GDM1 (cell line): ENCODE measurements at places on chromosomes 16 and 17.

- DNase-seq = no peak
These were observed 160.0 kb downstream of the ZNF423 start for GRCh38 chr16:49695782-49696413.

DNA sequence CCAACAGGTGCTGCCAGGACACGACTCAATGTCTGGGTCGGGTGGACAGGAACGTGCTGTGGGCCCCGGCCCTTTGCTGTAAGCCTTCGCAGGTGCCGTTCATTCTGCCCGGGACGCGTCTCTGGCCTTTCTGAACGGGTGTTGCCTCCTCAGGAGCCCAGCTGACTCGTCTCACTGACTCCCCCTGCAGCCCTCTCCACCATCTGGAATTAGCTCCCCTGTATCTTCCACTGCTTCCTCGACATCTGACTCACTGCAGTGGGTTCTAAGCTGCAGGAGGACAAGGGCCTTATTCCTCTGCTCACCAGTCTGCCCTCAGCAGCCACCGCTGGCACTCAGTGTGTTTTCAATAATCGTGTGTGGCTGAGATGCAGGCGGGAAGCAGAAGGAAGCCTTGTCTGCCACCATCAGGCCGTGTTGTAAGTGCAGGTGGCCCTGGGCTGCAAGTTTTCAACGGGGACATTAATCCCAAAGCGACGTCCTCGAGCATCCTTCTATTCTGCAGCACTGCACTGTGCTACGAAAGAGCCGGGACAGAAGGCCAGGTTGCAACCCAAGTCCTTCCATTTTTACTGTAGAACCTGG lies 256.2 kb downstream of the FOXL1 start:
- DNase-seq = no peak

DNA sequence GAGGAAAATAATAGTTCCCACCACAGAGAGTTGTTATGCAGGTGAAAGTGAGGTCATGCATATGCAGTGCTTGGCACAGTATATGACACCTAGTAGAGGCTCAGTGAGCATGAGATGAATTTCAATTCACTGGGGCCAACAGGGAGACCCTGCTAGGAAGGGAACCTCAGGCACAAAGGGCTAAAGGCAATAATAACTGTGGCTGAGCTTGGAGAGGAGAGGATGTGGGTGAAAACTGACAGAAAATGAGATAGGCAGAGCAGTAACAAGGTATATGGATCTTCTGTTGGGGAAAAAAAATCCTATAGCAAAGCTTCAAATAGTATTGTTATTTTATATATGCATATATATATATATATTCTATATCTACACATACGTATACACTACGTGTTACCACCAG lies 25.0 kb upstream of the GINS3 start:
- DNase-seq = no peak

GRCh38 chr16:28260193-28260592 lies 32.1 kb upstream of the SBK1 start:
- no peak for DNase-seq

- peak; percentile 0 for DNase-seq
These were observed 11.4 kb downstream of the DYNC1LI2 start for GRCh38 chr16:66740010-66740409.

- no peak for DNase-seq
These were observed 127.3 kb downstream of the GAS7 start for GRCh38 chr17:10071141-10071540.

- no peak for DNase-seq
These were observed 802 bp downstream of the SETD6 start for GRCh38 chr16:58515871-58516767.

GRCh38 chr17:14269473-14269872 lies 31.4 kb upstream of the HS3ST3B1 start:
- DNase-seq = no peak

- DNase-seq = no peak
These were observed 119.9 kb upstream of the SMURF2 start for GRCh38 chr17:64781810-64782555.

DNA sequence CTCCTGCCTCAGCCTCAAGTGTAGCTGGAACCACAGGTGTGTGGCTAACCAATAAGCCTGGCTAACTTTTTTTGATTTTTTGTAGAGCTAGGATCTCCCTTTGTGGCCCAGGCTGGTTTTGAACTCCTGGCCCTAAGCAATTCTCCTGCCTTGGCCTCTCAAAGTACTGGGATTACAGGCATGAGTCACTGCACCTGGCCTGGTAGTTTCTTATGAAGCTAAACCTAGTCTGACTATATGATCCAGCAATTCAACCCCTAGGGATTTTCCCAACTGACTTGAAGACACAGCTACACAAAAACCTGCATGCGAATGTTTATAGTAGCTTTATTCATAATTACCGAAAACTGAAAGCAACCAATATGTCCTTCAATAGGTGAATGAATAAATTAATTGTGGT lies 176.2 kb upstream of the IRX3 start:
- DNase-seq = no peak

DNA sequence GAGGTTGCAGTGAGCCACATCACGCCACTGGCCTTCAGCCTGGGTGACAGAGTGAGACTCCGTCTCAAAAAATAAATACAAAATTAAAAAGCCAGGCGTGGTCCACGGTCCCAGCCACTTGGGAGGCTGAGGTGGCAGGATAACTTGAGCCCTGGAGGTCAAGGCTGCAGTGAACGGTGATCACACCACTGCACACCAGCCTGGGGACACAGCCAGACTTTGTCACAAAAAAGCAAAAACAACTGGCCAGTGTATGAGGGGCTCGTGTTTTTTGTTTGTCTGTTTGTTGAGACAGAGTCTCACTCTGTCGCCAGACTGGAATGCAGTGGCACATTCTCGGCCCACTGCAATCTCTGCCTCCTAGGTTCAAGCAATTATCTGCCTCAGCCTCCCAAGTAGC lies 1.2 kb upstream of the UBB start:
- DNase-seq = no peak

DNA sequence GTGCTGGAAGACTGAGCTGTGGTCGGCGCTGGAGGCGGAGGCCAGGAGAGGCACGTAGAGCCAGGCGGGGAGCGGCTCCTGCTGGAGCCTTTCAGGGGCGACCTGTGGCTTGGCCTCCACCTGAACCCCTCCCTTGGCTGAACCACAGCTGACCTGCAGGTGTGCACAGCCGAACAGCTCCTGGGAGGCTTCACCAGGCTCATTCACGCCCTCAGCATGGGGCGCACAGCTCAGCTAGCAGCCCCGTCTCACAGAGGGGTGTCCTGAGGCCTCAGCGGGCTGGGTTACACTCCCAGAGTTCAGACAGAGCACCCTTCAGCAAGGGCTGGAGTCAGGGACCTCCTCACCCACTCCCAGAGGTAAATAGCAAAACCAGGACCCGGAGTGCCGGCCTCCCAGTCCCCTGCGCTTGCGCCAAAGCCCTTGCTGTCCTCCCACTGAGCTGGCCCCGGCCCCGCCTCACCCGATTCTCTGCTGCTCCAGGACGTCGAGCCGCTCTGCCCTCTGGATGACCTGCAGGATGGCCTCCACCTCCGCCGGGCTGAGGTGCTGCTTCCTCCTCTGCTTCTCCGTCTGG lies 31.7 kb downstream of the RPH3AL start:
- no peak for DNase-seq

DNA sequence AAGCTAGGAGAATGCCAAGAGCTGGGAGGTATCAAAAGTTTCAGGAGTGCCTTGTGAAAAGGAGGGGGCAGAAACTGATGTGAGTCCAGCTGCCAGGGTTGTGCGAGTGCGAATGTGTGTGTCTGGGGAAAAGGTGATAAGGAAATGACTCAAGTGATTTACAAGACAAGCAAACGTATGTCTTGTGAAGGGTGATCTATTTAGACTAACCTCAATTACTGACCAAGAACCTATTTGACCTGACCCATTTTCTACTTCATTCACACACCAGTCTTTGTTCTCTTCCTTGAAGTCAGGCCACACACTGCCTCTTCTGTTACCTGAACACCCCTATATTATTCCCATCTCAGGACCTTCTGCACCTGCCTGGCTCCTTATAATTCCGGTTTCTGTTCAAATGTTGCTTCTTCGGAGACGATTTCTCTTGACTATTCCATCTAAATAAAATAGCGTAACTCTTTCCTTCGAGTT lies 1.0 kb downstream of the GDE1 start:
- DNase-seq = peak; percentile 2

- DNase-seq = no peak
These were observed 76.2 kb upstream of the KSR1 start for GRCh38 chr17:27379888-27380533.

GRCh38 chr17:45048795-45049563 lies 2.5 kb downstream of the DCAKD start:
- no peak for DNase-seq

GRCh38 chr17:39928858-39929645 lies 1.5 kb downstream of the LRRC3C start:
- no peak for DNase-seq

DNA sequence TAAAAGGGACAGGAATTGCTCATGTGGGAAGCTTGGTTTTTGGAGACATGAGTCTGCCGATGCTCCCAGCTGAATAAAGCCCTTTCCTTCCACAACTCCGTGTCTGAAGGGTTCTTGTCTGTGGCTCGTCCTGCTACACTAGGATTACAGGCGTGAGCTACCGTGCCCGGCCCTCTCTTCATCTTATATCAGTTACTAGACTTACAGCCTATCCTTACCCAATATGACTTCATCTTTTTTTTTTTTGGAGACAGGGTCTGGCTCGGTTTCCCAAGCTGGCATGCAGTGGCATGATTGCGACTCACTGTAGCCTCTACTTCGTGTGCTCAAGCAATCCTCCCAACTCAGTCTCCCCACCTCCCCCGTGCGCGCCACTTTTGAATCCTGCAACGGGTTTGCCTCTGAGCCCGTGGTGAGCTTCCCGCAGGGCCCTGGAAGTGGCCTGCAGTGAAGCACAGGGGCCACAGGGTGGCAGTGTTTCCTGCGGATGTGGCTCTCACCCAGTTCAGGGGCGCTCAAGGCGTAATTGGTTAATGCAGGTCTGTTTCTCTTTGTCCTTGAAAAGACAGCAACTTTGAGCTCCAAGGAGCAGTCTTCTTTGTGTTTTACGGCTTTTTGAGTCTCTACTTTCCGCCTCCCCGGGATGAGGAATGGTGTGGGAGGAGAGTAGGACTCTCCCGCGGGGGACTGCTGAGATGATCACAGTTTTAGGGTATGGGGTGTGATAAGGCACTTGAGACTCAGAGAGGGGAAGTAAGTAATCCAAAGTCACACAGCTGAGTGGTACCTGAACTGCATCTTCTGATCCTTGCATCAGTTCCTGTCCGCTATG lies 22.7 kb upstream of the GPRC5B start:
- peak; percentile 20 for DNase-seq

DNA sequence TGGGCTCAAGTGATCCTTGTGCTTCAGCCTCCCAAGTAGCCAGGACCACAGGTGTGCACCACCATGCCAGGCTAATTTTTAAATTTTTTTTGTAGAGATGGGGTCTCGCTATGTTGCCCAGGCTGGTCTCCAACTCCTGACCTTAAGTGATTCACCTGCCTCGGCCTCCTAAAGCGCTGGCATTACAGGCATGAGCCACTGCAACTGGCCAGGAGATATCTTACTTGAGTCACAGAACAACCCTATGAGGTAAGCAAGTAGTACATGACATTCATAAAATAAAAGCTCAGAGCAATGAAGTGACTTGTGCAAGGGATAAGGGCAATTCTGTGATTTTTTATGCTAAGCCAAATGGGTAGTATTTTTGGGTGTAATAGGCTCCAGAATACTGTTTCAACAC lies 57.3 kb downstream of the CDC27 start:
- DNase-seq = no peak

DNA sequence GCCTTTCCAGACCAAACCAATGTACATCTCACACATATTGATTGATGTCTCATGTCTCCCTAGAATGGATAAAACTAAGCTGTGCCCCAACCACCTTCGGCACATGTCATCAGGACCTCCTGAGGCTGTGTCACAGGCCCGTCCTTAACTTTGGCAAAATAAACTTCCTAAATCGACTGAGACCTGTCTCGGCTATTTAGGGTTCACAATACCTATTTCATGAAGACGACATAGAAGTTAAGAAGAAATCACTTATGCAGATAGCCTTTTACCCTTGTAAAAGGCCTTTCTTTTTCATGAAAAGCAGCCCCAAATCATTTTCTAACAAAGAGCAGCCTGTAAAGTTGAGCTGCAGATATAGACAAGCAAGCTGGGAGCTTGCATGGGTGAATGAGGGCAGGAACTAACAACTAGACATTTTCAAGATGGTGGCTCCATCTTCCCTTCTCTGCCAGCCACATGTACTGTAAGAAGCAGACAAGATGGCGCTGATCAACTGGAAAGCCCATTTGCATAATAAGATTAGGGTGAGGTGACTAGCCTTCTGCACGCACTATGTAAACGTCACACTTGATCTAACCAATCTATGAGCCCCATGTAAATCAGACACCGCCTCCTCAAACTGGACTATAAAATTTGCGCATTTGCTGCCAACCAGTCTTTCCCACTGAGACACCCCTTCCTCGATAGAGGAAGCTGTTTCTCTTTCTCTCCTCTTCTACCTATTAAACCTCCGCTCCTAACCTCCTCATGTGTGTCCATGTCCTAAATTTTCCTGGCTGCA lies 4.7 kb upstream of the KDM8 start:
- no peak for DNase-seq

- DNase-seq = no peak
These were observed 100.1 kb downstream of the MARF1 start for GRCh38 chr16:15542734-15543347.

DNA sequence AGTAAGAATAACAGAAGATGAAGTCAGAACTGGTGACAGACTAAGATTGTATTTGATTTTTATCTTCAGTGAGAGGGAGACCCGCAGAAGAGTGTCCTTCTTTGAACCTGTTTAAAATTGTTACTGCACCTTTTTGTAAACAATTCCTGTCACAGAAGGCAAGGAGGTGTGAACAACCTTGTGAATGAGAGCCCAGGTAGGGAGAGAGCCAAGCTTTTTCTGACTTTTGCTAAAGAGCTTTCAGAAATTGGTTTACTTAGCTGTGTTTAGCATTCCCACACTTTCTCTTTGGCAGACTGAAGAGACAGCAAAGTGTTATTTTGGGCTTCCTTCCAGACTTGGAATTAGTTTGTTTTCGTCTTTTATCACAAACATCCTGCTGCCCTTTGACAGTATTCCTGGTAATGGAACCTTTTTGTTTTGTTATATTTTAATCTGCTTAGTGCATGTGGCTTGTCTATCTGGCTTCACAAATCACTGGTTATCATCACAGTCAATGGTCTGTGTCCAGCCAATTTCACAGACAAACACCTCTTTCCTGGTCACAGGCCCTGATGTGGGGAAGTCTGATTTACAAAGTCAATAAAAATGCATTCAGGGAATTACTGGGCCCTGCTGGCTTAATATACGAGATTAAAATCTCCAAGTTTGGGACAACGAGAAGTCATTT lies 85.7 kb upstream of the HS3ST2 start:
- no peak for DNase-seq

DNA sequence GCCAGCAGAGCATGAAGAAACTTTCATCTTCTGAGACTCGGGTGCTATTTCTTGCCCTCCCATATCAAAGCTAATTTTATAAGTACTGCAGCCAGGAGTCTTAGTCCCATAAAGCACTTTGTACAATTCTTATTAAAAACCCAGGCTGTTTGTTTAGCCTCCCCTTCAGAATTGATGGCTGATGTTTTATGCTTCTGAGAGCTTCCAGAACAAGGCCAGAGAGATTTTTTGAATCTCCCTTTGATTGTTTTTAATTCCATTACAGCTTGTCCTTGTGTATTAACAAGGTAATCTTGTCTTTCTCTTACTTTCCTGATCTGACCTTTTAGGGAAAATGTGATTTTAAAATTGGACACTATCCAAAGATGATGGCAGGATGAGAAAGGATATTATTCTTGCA lies 16.3 kb downstream of the COQ7 start:
- DNase-seq = no peak

GRCh38 chr16:53827741-53828140 lies 123.8 kb downstream of the FTO start:
- DNase-seq = no peak

- DNase-seq = no peak
These were observed 44.0 kb downstream of the MARVELD3 start for GRCh38 chr16:71669926-71670536.

GRCh38 chr16:64983963-64984362 lies 137.9 kb downstream of the CDH11 start:
- DNase-seq = no peak
